ENCODE measurements at places on chromosomes 2 and 18.
A peak's percentile ranks its signal among the peaks of the same experiment; 100 is the strongest.

- no peak for DNase-seq
Measured at GRCh38 chr18:7568426-7568825, 1.3 kb downstream of the PTPRM start.

GRCh38 chr18:58808349-58808748, 56.3 kb upstream of the ZNF532 start:
- DNase-seq, result no peak

DNA sequence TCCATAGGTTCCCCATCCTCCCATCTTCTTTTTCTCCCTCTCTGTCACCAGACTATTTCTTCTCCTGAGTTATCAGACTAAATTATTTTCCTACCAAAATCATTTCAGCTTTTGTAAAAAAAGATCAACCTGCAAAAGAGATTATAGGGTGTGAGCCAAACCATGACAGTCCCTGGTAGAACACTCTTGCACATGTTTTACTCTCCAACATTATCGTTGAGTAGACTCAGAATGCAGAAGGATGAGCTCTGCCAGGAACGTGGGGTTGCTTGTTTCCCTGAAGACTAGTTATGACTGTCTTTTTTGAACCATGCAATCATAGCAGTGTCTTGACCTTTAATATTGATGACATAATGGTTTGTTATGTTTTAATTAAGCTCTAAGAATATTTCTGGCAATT, 360.1 kb upstream of the VWC2L start:
- no peak for DNase-seq

GRCh38 chr2:46196871-46197462, 100.2 kb upstream of the EPAS1 start:
- DNase-seq, result no peak

DNA sequence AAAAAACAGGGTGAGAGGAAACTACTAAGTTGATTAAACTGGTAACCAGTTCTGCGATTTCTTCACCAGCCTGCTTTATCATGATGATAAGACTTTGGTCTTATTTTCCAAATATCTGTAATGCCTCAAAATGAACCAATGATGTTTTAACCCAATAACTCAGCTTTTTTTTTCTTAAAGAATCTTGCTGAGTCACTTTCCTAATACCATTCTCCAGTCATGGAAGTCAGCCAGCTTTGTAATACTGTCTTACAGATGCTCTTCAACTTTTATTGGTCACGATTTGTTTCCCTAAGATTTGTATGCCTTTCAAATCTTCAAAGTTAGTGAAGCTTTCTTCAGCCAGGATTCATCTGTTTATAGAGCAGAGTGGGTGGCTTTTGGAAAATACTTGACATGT, 47.7 kb upstream of the SMIM21 start:
- DNase-seq, result no peak

DNA sequence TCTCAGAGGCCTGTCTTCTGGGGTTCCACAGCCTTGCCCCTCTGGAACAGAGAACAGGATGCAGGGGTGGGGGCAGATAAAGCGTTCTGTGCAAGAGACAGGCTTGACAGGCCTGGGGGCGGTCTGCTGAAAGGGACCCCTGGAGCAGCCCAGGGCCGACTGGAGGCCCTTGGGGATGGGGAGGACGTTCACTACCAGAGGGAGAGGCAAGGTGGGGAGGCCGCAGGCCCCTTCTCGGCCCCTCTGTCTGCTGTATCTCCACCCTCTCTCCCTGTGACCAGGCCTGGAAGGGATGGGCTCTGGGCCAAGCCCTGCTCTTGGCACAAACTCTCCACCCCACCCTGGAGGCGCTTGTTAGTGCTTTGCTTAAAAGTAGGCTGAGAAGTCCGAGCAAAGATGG, 27.3 kb upstream of the INHBB start:
- DNase-seq, result peak; percentile 46

- DNase-seq, result no peak
Measured at GRCh38 chr18:23341383-23341782, 111.7 kb upstream of the RIOK3 start.

DNA sequence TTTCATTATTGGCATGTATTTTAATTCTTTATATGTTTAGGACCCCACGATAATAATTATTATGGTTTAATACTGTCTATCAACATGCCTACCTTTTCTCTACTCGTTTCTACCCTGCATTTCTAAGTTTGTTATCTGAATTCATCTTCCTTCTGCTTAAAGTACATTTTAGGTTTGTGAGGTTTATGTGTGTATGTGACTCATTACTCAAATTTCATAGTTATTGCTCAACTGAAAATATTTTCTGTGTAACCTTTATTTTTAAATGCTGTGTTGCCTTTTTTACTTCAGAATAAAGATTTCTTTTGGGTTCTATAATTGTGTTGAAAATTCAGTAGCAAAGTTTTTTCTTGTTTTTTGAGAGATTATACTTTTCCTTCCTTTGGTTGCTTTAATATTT, 933.9 kb upstream of the LRRTM1 start:
- DNase-seq, result no peak

GRCh38 chr2:151967829-151968722, 130.8 kb downstream of the CACNB4 start:
- no peak for DNase-seq

GRCh38 chr18:40925071-40925541, 1029.9 kb upstream of the PIK3C3 start:
- no peak for DNase-seq

DNA sequence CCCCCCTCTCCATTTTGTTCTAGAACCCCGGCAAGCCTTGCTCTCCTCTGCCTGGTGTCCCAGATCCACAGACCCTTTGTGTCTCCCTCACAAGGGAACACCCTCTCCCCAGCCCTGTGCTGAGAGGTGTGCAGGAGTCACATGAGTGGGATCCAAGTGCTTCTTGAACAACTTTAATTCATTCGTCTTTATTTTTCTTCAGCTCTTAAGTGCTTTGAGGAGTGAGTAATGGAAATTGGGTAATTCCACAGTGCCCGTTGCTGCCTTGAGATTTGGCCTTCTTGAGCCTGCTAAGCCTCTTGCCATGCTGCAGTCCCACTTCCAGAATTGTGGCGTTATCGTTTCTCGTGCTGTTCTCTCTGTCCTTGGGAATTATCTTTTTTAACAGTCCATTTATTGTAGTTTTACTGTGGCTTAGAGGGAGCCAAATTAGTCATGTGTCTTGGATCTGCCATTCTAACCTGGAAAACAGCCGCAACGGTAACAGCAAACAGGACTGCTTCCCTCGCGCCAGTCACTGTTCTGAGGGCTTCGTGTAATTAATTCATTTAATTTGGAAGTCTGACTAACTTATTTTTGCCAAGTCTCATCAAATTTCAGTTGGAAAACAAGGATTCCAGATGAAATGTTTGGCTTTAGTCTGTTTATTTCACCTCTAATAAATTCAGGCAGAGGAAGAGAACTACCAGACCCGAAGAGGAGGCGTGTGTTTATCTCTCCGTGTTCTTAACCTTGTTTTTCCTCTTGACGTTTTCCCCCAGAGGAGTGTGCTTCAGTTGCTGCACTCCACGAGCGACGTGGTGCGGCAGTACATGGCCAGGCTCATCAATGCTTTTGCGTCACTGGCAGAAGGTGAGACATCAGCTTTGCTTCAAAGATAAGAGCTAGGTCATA, 72.0 kb downstream of the ARMC9 start:
- DNase-seq, result no peak

DNA sequence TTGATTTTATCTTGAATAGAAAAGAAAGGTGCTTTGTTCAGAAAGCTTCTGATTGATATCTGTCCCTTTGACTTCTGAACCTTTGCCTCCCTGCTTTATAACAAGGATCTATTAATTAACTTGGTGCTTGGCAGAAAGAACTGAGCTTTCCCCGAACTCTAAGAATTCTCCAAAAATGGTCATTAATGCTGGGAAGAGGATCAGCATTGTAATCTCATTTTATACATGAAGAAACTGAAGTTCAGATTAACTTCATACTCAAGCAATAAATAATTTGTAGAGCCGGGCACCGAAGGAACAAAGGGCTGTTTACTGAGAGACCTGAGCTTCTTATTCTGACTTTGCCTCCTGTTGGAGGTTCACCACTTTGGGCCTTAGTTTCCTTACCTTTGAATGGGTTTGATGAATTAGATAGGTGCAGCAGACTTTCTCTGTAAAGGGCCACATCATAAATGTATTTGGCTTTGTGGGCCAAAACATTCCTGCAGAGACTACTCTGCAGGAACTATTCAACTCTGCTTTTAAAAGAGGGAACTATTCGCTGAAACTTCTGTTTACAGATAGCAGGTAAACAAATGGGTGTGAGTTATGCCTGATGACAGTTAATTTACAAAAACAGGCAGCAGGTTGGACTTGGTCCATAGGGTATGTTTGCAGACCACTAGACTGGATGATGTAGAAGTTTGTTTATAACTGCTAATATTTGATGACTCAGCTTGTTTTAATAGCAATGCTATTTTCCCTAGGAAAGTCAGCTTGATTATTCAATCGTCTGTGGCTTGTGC, 272.9 kb downstream of the TGIF1 start:
- no peak for DNase-seq

DNA sequence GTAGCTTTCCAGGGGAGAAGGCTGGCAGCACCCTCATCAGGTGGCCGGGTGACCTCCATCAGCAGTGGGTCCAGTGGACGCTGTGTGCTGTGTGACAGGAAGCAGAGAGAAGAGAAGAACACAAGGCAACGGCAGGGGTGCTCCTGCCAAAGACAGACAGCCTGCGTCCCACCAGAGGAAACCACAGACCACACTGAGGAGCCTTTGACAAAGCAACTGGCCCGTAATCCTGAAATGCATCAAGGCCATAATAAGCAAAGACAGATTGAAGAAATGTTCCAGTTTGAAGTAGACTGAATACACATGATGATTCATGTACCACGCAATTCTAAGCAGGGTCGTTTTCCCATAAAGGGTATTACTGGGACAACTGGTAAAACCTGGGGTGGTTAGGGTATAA, 172.4 kb downstream of the FBXO15 start:
- no peak for DNase-seq

DNA sequence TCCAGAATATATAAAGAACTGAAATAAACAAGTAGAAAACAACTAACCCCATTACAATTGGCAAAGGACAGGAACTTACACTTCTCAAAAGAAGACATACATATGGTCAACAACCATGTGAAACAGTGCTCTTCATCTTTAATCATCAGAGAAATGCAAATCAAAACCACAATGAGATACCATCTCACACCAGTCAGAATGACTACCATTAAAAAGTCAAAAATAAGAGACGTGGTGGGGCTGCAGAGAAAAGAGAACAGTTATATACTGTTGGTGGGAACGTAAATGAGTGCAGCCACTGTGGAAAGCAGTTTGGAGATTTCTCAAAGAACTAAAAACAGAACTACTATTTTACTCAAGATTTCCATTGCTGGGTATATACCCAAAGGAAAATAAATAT, 1696.3 kb upstream of the TMEFF2 start:
- no peak for DNase-seq

DNA sequence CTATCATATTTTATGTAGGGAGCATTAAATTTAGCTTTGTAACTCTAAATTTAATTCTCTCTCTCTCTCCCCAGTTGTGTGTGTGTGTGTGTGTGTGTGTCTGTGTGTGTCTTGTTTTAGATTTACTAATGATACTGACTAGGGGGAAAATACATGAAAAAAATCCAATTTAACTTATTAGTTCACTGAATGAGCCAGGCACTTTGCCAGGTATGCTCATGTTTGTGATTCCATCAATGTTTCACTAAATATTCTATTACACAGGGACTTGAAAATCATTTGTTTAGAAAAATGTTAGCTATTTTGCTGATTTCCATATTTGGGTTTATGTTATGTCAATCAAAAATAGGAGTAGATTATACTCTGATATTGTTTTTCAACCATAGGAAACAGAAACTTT, 203.7 kb upstream of the ZNF804A start:
- DNase-seq, result no peak

- DNase-seq, result no peak
Measured at GRCh38 chr18:44723411-44723810, 42.7 kb downstream of the SETBP1 start.

- DNase-seq, result no peak
Measured at GRCh38 chr18:41569867-41570266, 385.2 kb upstream of the PIK3C3 start.

DNA sequence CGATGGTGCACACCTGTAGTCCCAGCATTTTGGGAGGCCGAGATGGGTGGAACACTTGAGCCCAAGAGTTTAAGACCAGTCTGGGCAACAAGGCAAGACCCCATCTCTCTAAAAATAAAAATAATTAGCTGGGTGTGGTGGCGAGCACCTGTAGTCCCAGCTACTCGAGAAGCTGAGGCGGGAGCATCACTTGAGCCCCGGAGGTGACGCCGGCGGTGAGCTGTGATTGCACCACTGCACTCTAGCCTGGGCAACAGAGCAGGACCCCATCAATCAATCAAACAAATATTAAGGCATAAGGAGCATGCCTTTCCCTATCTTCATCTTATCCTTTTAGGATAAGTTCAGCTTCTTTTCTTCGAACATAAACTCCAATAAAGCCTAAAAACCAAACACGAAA, 1.1 kb downstream of the WDSUB1 start:
- DNase-seq, result no peak

DNA sequence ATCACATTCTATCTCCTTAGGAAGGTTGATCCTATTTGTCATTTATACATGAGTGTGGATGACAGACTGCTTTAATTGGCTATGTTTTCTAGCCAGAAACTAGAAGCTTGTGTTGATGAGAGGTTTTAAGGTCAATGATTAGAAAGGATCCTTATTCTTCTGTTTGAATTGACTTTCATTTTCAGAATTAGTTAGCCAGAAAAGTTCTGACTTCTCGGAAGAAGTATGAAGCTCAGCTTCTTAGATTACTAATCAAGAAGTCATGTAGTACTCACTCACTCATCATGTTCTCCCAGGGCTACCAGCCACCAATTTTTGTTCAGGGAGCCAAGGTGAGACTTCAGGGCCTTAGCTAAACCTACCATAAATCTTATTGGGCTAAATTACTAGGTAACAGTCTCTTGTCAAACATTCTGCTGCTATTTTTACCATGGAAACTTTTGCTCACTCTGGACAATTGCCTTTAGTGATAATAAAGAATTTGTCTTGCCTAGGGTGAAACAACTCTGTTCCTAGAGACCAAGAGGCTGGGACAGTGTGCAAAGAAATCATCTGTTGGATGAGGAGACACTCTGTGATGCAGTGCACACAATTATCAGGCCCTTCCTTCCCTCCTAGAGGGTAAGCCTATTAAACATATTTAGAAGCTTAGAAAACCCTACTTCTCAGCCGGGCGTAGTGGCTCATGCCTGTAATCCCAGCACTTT, 111.6 kb upstream of the DNMT3A start:
- peak; percentile 67 for DNase-seq

GRCh38 chr2:219569041-219569440, 2.3 kb downstream of the OBSL1 start:
- DNase-seq, result no peak

GRCh38 chr2:72222829-72223564, 75.3 kb upstream of the CYP26B1 start:
- DNase-seq, result no peak

Data from activated effector memory CD4-positive, alpha-beta T cell treated with anti-CD3 and anti-CD28 coated beads, Interleukin-2, amount 50 U/mL, for 16 hours (primary cell).